Progenitor cell of endocrine pancreas (in vitro differentiated cells): ENCODE measurements at places on chromosomes 3 and 15.

DNA sequence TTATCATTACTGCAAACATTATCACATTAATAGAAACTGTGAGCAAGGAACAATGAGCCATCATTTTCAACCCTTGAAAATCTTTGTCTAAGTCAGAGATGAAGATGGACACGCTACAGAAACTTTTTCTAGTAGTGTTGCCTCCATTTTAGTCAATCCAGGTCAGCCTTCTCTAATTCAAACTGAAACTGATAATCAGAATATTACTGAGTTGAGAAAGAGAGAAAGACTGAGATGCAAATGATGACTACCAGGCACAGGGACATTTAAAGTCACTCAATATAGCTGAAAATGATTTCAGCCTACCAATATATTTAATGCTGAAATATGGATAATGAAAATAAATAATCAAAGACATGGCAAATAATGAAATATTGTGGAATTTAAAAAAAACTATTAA, 261.4 kb downstream of the GBE1 start:
- H3K36me3 ChIP-seq, result no peaks in the 10 kb centered on the region
- DNase-seq, result no peak
- H3K4me3 ChIP-seq, result no peak overlapping the region
- no peak overlapping the region for H3K27ac ChIP-seq

DNA sequence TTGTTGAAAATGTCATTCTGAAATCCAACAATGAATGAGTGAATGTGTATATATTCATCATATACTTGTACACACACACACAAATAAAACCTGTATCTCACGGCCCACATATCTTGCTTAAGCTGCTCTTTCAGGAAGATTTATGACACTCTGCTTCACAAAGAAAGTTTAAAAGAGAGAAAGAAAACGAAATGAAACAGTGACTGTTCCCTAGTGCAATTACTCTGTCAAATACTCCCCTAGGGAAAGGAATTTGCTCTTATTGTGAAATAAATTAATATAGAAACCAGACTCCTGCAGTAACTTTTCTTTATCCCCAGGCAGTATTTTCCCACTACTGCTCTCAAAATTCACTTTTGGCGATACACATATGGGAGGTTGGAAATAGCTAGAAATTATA, 329.1 kb downstream of the VPS13C start:
- H3K4me3 ChIP-seq, result no peak overlapping the region
- H3K27ac ChIP-seq, result no peak overlapping the region
- H3K4me1 ChIP-seq, result no peaks in the 10 kb centered on the region
- H3K27me3 ChIP-seq, result peaks cover 11% of the 10 kb centered on the region
- no peaks in the 10 kb centered on the region for H3K36me3 ChIP-seq

DNA sequence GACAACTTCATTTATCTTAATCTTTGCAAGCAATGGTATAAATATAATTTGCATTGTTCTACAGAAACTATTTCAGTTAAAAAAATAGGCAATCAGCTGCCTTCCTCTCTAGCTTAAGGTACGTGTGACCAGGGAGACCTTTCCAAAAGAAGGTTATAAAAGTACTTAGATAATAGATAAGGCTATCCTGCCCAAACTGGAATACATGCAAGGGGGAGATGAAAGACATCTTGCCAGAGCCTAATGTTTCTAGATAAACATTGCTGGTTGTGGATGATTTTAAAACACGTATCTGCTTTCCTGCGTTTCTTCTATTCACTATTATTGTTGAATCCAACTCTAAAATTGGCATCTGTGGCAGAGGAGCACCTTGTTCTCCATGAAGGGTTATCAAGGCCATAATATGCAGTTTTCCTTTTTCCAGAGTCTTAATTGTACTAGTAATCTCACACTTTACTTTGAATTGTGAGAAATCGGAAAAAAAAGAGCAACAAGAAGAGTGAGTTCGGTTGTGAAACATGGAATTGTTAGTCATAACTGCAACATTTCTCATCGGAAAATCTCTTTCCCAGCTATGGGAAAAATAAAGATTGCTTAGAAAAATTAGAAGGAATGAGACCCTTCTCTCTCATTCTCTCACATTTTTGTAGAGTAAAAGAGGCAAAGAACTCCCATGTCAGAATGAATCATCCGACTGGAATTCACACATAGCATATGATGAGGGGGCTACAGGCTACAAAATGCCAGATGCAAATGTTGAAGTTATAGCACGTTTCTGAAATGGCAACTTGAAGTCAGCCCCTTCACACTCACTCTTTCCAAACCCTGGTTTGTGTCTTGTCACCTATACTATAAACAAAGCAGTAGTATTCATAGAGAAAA, 936.1 kb upstream of the NR2F2 start:
- H3K27ac ChIP-seq, result no peak overlapping the region
- peaks cover 3% of the 10 kb centered on the region for H3K4me1 ChIP-seq
- H3K36me3 ChIP-seq, result no peaks in the 10 kb centered on the region
- no peak for DNase-seq
- H3K4me3 ChIP-seq, result no peak overlapping the region
- H3K27me3 ChIP-seq, result no peaks in the 10 kb centered on the region

- H3K27me3 ChIP-seq, result no peaks in the 10 kb centered on the region
- peaks cover 40% of the 10 kb centered on the region for H3K4me1 ChIP-seq
- H3K36me3 ChIP-seq, result peaks cover 11% of the 10 kb centered on the region
- H3K4me3 ChIP-seq, result no peak overlapping the region
- H3K27ac ChIP-seq, result peak overlapping the region; percentile 57
- no peak for DNase-seq
These were observed 9.3 kb downstream of the ARPP19 start for GRCh38 chr15:52559575-52559974.

- H3K36me3 ChIP-seq, result no peaks in the 10 kb centered on the region
- H3K27me3 ChIP-seq, result no peaks in the 10 kb centered on the region
- H3K4me3 ChIP-seq, result no peak overlapping the region
- H3K4me1 ChIP-seq, result peaks cover 9% of the 10 kb centered on the region
- H3K27ac ChIP-seq, result no peak overlapping the region
These were observed 247.1 kb upstream of the P2RY1 start for GRCh38 chr3:152587861-152588260.

DNA sequence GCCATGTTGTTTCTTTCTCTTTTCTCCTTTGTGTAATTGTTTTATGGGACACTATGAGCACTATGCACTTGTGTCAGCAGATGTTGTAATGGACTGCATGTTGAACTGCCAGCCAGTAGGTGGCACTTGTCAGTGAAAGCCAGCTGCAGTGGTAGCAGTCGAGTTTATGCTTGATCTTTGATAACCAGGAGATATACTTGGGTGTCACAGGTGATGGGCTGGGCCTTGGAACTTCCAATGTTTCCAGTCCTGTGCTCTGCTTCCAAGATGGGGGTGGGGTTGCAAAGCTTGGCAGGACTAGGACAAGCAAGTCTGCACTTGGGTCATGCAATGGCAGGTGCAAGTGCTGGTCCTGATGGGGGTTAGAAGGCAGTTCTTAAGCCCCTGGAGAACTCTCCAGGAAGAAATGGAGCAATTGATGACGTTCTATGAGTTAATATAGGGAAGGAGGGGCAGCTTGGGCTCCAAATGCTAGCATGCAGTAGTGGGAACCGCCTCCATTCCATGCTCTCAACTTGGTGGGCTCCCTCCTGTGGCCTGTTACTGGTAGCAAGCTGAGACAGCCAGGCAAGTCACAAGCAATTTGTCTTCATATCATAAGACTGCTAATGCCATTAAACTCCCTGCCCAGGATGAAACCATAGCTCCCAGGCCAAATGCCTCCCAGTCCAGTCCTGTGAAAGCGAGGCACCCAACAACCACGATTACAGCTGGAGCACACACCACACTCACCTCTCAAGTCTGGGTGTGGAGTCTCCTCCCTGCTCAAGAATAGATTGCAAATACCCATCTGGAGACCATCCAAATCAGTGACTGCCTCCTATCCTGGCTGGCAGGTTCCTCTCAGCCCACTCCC, 287.2 kb downstream of the CGGBP1 start:
- H3K36me3 ChIP-seq, result no peaks in the 10 kb centered on the region
- H3K27ac ChIP-seq, result no peak overlapping the region
- no peaks in the 10 kb centered on the region for H3K27me3 ChIP-seq
- no peaks in the 10 kb centered on the region for H3K4me1 ChIP-seq
- no peak for DNase-seq

DNA sequence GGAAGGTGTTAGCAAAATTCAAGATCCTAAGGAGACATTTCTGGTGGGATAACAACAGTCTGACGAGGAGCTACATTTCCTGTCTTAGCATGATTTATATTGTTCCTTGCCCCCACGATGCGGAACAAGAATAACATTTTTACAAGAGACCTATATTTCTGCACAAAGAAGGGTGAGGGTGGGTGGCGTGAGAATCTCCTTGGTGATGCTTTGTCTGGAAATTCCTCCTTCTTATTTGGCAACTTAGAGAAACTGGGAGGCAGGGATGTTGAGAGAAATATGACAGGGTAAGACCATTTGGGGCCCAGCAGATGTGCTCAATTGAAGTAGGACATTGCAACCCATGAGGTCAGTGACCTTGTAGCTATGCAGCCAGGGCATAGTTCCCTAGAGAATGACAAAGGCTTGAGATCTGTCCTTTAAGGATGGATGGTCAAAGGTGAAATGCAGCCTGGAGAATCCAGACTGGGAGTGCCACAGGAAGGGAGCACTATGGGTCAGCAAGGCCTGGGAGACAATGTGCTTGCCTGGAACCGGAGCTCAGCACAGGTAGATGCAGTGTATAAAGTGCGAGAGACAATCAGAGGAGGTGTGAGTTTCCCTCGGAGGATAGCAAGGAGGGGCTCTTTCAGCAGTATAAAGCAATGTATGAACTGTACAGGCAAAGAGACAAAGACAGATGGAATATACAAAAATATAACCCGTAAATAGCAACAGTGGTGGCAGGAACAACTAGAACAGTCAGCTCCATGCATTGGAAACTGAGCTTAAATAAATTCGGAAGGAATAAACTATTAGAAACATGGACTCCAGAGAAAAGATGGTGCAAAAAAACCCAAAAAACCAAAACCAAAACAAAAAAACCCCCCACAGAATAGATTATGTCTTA, 317.6 kb upstream of the TBL1XR1 start:
- H3K4me1 ChIP-seq, result peaks cover 6% of the 10 kb centered on the region
- H3K4me3 ChIP-seq, result no peak overlapping the region
- no peak for DNase-seq
- no peaks in the 10 kb centered on the region for H3K36me3 ChIP-seq
- H3K27ac ChIP-seq, result no peak overlapping the region
- H3K27me3 ChIP-seq, result no peaks in the 10 kb centered on the region

GRCh38 chr15:50009634-50010033, 109.4 kb downstream of the ATP8B4 start:
- no peak overlapping the region for H3K27ac ChIP-seq
- no peak overlapping the region for H3K4me3 ChIP-seq
- peaks cover 6% of the 10 kb centered on the region for H3K4me1 ChIP-seq
- DNase-seq, result no peak

DNA sequence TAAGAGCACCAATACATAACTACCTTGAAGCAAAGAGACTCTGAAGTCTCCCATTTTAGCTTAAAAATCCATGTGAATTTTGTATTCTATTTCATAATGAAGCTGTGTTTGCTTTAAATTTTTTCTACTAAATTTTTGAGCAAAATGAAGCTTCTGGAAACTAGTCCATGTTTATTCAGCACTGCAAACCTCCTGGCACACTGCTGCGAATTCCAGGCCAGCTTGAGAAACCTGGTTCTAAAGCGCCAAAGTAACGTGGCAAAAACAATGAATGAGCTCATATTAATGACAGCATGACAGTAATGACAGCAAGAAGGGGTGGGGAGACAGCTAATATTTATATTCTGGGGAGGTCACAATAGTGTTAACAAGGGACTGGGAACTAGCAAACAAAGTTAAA, 25.7 kb downstream of the CEP152 start:
- DNase-seq, result no peak
- peaks cover 15% of the 10 kb centered on the region for H3K4me1 ChIP-seq

DNA sequence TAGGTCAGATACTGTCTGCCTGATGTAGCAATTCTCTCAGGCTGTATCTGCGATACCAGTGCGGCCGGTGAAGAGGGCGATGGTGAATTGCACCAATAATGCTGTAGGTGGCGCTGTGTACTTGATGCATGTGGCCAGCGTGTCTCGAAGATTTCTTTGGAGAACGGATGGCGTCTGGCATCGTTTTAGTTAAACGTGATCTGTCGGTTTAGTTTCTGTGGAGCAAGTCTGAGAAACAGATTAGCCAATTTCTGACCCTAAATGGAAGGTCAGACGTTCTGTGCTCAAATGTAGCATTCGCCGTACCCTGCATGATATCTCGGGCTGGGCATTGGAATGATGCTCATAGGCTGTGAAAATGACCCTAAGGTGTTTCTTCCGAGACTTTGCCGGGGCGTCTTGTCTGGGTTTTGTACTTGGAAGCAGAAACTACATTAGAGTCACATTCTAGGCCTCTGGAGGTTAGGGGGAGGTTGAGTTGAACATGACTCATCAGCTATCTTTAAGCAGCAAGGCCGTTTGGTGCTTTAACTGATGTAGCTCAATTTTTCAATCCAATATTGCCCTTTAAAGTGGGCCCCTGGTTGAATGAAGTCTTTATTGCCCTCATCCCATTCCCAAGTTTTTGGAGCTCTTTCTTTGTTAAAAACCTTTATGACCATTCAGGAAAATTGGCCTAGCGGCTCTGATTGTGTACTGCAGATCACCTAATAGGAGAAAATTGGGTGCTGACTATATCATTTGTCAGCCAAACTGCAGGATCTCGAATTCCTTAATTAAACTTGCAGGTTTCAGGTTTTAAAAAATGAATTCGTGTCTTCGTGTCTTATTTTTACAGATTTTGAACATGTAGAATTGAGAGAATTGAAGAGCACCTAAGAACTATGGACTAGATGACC, 80.0 kb downstream of the SQOR start:
- H3K36me3 ChIP-seq, result peaks cover 1% of the 10 kb centered on the region
- no peak overlapping the region for H3K27ac ChIP-seq
- no peak overlapping the region for H3K4me3 ChIP-seq
- peaks cover 6% of the 10 kb centered on the region for H3K4me1 ChIP-seq

GRCh38 chr3:158642005-158642404, 2.3 kb upstream of the GFM1 start:
- no peak overlapping the region for H3K27ac ChIP-seq
- no peak overlapping the region for H3K4me3 ChIP-seq
- H3K36me3 ChIP-seq, result peaks cover 2% of the 10 kb centered on the region
- H3K4me1 ChIP-seq, result peaks cover 6% of the 10 kb centered on the region
- no peaks in the 10 kb centered on the region for H3K27me3 ChIP-seq
- DNase-seq, result no peak

DNA sequence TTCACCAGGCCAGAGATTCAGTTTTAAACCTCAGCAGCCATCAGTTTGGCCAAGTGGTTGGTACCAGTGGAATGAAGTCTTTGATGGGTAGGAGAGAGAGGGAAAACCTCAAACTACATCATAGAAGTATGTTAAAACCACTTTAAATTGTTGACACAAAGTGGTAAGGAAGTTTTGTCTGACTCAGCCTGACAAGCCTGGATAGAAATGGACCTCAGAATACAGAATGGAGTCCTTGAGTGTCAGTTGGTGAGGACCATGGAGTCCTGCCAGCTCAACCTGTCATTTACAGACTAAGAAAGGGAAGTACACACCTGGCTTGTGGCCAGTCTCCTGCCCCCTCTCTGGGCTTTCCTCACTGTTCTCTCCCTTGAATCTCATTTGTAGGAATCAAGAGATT, 12.1 kb downstream of the EAF1 start:
- peaks cover 17% of the 10 kb centered on the region for H3K36me3 ChIP-seq
- no peaks in the 10 kb centered on the region for H3K4me1 ChIP-seq
- H3K4me3 ChIP-seq, result no peak overlapping the region
- no peak overlapping the region for H3K27ac ChIP-seq
- no peak for DNase-seq
- no peaks in the 10 kb centered on the region for H3K27me3 ChIP-seq

GRCh38 chr3:28150465-28151206, 90.8 kb upstream of the CMC1 start:
- no peaks in the 10 kb centered on the region for H3K4me1 ChIP-seq
- no peak overlapping the region for H3K4me3 ChIP-seq
- H3K27me3 ChIP-seq, result no peaks in the 10 kb centered on the region
- no peak overlapping the region for H3K27ac ChIP-seq
- DNase-seq, result no peak
